HTR-8/SVneo (cell line): ENCODE measurements at places on chromosomes 5 and 9.

DNA sequence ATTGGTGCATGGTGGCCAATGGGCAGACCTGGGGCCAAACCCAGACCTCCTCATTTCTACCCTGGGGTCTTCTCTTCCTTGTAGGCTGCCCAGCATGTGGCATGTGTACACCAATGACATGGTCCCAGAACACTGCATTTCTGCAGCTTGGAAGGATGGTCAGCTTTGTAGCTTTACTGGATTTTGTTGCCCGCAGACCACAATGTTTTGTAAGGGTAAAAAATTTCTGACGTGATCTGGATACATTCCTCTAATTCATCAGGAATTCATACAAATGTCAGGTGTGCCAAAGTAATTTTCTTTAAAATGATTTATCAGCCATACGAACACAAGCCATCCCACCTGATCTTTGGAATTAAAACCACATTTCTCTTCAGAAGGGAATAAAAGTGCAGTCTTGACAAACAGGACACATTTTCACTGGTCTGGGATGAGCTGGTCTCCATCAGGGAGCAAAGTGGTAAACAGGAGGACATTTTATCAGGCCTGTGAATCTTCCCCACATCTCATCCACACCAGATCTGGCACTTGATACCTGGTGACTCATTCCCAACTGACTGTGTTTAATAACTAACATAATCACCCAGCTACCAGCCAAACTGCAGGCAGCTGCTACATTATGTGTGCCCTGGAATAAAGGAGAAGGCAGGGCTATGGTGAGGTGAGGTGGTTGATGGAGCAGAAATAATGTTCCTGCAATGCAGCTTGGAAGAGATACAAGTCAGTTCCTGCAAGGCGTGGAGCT lies 103.9 kb downstream of the SPOCK1 start:
- peak; percentile 14 for DNase-seq

DNA sequence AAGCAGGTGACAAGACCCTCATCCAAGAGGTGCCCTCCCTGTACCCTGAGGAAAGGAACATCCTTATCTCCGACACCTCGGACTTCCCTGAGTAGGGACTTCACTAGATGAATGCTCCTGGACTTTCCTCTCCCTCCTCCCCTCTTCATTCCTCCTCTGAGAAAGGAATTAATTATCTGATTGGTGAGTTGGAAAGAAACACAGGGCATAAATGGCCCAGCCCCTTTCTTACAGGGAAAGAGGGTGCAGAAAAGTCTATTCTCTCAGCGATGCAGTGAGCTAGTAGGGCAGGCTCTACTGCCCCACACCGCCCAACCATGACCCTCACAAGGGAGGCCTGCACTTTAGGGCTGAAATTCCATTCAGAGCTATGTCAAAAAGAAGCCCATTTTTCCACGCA lies 87.5 kb downstream of the TTC39B start:
- DNase-seq = no peak

DNA sequence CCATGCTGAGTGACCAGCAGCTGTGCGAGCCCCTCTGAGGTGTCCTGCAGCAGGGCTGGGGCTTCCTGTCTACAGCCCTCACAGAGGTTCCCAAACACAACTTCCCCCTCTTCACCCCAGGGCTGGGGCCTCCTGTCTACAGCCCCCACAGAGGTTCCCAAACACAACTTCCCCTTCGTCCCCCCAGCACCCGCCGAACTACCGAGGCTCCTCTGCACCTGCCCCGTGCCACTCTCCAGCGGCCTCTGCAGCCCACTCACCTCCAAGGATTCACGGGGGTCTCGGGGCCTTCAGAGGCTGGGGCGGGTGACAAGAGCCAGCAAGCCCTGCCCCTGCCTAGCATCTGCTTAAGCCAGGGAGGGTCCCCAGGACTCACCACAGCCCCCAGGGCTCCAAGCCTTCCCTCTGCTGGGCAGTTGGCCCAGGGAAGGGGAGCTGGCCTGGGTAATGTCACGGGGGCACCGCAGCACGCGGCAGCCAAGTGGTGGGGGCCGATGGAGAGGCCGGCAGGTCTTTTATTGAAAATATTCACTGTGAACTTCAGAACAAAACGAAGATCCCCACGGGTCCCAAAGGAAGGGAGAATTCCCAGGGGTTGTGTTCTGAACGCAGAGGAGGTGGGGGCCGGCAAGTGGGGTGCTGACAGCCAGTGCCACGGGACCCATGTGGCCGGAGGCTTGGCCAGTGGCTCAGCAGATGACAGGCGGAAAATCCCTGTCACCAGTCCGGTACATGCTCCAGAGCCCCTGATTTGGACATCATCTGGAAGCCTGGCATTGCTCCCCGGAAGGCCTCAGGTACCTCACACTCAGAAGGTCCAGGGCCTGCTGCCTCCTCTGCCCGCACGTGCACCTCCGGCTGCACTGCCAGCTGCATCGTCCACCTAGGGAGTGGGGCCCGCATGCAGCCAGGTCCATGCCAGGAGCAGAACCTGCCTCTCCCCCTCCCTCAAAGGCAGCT lies 125.3 kb downstream of the ADAMTS2 start:
- DNase-seq = no peak

GRCh38 chr5:112794410-112794809 lies 56.7 kb downstream of the APC start:
- DNase-seq = no peak

- DNase-seq = no peak
These were observed 30.9 kb downstream of the MEGF10 start for GRCh38 chr5:127321465-127321864.

DNA sequence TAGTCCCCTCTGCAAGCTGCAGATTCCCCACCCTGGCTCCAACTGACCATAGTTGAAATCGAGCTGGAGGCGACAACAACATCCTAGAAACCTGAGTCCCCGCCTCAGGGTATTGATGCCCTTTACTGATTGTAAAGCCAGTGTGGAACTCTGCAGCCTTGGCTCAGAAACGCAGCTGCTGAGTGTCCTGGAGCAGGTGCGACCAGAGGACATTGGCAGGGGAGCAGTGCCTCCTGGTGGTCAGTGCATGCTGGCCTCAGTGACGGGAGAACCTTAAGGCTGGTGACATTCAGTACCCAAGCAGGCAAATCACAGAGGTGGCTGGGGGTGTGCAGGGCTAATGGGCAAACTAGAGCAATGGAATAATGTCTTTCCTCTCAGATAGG lies 20.4 kb upstream of the ZNF354B start:
- DNase-seq = peak; percentile 10

DNA sequence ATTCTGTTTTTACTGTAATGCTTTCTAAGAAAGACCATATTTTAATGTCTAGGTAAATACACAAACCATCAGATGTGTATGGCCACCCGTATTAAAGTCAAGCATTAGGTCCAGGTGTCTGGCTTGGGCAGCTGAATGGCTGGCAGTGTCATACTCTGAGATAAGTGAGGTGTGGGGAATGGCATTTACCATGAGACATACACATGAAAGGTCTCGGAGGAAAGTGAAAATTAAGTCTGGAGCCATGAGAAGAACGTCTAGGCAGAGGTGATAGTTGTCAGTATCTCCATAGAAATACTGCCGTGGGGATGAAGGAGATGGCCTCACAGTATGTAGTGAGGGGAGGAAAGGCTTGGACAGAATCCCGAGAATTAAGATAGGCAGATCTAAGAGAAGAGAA lies 164.3 kb downstream of the TLE4 start:
- DNase-seq = no peak

GRCh38 chr5:56409331-56410190 lies 176.4 kb upstream of the ANKRD55 start:
- peak; percentile 39 for DNase-seq

DNA sequence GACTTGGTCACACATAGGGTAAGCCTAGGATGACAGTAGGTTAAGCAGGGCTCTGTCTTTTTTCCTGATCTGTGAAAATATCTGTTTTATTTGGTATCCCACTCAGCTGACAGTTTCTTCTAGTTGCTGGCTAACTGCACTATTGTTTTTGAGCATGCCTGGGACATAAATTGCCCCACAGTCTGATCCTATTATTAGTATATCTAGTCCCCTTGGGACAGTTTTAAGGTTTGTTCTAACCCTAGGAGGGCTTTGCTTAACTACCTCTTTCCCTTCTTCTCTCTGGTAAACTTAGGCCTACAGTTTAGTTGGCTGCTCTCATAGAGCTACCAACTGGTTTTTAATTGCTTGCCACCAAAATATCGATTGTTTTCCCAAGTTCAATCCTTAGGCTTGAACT lies 446.6 kb downstream of the ARHGEF28 start:
- DNase-seq = no peak

DNA sequence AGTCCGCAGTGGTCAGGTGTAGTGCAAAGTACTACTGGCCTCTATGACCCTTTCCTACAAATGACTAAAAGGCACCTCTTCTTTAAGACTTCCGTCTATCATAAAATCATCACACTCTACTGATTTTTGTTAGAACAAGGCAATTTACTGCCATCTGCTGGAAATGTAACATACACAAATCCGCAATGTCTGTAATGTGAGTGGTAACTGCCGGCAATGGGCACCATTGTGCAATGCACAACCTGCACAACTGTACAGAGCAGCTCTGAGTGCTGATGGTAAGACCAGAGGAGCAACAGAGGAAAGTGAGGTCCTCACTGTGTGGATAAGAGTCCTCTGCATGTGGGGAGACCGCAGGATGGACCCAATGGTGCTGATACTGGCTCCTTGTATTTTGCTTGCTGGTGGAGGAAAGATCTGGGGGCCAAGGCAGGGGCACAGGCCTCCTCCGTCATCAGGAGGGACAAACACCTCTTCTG lies 103.7 kb downstream of the ATPSCKMT start:
- DNase-seq = peak; percentile 56

DNA sequence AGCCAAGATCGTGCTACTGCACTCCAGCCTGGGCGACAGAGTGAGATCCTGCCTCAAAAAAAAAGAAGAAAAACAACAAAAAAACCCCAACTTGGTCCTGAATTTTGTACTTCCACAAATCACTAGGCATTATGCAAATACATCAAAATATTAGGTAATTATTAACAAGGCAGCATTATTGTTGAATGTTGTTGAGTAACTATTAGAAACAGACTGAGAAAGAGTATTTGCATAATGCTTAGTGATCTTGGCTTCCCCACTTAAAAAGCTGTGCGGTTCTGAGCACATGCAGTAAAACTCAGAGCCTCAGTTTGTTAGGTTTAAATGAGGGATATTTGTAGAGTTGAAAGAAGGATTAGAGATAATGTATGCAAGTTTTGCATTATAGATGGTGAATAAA lies 64.2 kb downstream of the SCAMP1 start:
- DNase-seq = no peak

DNA sequence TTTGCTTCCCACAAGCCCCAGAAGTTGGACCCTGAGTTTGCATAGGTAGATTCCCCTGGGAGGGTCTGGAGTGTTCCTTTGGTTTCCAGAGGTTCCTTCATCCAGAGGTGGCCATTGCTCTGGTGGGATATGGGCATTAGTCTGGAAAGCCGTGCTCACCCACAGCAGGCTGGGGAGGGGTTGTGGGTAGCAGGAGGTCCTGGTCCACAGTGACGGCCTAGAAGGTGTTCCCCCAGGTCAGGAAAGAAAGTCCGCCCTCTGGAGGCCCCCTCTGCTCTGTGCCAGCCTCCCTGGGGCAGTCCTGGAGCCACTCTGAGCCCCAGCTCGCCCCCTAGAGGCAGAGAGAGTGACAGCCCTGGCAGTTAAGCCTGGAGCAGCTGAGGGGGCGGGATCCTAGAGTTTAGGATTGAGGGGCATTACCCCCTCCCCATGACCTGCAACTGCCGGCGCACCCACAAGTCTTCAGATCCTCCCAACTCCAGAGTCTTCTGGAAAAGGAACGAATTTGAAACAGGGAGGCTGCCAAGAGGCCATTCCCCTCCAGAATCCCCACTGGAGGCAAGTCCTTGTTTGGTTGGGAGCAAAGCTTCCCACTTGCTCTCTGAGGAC lies 36.8 kb downstream of the NDST1 start:
- DNase-seq = peak; percentile 78

DNA sequence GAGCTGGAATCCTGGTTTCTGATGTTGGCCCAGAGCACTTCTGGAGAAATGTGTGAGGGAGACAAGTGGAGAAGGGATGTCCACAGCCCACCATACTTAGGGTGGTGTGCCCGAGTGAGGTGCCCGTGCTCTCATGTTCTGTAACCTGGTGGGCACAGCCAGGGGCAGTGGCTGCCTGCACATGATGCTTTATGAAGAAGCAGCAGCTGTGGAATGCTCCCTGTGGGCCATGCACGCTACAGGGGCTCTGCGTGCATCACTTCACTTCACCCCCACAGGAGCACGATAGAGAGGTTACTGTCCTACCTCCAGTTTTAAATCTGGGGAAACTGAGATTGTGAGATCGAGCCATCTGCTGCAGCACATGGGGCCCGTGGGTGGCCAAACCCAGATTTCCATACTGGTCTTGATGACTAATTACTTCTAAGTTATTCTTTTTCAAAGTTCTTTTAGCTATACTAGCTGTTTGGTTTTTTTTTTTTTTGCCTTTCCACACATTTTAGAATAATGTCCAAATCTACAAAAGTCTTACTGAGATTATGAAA lies 441.6 kb downstream of the GADD45G start:
- DNase-seq = no peak

DNA sequence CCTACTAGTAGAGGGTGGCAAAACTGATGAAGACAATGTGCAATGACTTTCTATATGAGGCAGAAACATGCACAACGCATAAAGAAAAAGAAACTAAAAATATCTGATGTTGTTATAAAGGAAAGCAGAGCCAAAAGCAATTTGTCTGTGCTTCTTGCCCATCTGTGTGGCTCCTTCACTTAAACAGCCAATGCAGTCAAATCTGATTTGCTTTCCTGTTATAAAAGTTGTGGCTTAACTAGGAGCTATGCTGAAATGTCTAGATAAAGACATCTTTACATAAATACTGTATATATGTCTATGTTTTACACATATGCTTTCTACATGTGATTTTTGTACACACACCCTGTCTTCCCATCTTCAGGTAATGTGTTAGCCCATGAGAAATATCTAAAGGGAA lies 508.2 kb downstream of the CETN3 start:
- no peak for DNase-seq

DNA sequence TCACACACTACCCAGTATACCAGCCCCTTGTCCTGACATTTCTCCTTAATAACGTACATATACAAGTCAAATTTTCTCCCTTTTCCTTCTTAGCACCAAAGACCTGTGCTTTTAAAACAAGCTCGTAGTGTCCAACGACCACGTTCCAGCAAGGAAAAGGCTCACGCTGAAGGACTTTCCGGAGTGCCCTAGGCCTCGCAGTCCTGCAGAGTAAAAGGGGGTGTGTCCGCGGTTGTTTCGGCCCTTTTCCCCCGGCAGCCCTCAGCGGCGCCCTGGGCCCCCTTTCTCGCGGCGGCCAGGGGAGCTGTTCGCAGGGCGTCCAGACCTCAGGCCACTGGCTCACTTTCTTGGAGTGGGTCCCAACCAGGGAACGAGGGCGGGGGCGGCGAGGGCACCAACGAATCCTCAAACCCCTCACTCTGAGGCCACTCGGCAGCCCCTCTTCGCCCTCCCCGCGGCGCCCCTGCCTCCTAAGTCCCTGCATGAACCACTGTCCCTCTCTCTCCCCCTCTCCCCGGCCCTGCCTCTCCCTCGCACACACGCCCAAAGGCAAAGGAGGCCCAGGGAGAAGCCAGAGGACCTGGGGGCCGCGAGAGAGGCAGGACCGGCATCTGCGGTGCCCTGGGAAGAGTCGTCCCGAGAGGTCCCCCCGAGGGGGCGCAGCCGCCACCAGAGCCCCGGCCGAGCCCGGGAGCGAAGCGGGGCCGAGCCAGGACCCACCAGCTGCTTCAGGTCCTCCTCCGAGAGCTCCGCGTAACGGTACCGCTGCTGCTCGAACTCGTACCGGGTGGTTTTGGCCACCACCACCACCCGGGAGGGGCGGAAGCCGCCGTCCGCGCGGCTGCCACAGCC lies 720 bp downstream of the NADK2 start:
- peak; percentile 74 for DNase-seq

- peak; percentile 41 for DNase-seq
These were observed 107.0 kb downstream of the ZNF354C start for GRCh38 chr5:179166886-179167841.
